ENCODE measurements at places on chromosomes 7 and 10.

GRCh38 chr7:33448035-33448434, 318.7 kb downstream of the BBS9 start:
- DNase-seq, result no peak

DNA sequence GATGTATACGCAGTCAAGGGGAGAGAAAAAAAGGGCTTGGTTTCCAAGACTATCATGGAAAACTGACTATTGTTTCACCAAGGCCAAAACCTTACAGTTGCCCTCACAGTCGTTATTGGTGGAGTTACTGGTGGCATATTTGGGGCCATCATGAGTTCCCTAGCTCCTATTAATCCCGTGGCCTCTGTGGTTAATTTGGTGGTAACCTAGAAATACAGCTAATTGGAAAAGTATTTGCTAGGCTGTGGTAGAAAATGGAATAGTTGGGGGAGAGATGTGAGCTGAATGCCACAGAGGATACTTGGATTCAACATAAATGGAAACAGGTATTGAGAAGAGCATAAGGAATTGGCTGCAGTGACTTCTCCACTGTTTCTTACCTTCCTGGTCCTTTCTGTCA, 450.7 kb downstream of the KCNMA1 start:
- DNase-seq, result no peak

- no peak for DNase-seq
Observed at GRCh38 chr7:155568842-155569494, 22.6 kb upstream of the CNPY1 start.

DNA sequence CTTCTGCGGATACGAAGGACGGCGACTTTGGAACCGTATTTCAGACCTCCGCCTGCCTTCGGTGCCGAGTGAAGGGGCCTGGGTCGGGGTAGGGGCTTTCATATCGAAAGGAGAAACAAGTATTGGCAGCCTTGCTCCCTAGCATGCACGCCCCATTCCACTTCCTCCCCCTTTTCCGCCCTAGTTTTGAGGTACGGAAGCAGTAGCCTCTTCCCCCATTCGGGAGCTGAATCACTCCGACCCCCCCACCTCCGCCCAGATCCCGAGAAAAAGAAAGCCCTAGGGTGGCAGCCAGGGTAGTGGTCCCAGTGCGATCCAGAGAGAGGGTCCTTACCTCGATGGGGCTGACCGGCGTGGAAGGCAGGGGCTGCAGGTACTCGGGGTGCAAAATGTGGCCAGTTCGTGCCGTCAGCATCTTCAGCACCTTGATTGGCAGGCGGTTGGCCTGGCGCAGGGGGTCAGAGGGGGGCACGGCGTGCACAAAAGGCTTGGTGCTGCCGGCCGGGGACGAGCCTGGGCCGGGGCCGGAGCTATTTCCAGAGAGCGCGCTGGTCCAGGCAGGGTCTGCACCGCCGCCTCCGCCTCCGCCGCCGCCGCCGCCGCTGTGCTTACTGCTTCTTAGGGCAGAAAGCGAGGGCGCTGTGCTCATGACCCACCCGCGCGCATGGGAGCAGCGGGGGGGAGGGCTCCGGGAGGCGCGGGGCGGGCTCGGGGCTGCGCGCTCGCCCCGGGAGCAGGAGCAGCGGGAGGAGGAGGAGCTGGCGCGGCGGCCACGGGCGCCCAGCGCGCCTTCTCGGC, 594 bp downstream of the ZNF503 start:
- DNase-seq, result peak; percentile 70

DNA sequence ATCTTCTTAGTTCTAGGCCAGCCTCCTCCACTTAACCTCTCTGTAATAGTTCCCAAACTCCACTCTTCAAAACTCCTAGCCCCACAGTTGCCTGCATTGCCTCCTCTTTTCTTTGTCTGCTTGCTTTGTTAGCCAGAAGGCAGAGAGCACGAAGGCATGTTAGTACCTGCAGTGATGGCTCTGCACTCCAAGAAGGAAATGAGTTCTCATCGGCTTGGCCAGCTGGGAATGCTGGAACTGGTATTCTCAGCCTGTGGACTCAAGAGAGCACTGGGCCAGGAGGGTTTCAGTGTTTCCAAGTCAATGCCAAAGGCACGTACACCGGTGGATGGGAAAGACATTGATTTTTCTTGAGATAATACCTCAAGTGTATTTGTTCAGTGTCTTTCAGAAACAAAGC, 66.3 kb upstream of the HABP2 start:
- no peak for DNase-seq

DNA sequence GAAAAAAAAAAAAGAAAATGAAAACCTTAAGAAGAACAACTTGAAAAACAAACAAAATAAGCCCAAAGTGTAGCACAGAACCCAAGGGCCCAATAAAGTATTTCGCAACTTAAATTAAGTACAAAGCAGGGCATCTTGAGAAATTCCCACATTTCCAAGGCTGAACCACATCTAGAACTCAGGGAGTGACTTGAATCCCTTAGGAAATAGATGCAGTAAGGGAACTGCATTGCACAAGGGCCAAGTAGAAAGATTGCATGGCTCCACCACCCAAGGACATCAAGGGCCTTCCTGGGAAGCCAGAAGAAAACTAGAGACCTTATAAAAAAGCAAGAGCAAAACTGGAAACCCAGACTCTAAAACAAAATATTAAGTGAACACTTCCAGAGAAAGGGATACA, 352.7 kb downstream of the CXCL12 start:
- DNase-seq, result no peak

DNA sequence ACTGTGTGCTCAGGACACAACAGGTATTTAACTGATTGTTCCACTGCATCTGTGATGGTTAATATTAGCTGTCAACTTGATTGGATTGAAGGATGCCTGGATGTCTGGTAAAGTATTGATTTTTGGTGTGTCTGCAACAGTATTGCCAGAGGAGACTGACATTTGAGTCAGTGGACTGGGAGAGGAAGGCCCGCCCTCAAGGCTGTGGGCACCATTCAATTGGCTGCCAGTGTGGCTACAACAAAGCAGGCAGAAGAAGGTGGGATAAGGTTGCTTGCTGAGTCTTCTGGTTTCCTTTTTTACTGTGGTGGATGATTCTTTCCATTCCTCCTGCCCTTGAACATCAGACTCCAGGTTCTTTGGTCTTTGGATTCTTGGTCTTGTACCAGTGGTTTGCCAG, 137.1 kb upstream of the FAM13C start:
- DNase-seq, result no peak

Measured in activated CD8-positive, alpha-beta memory T cell treated with anti-CD3 and anti-CD28 coated beads for 24 hours (primary cell).